ENCODE measurements at places on chromosomes 2 and 18.

- peak; percentile 96 for DNase-seq
Measured at GRCh38 chr18:7946734-7947377, 379.7 kb downstream of the PTPRM start.

GRCh38 chr2:201353116-201353515, 4.0 kb downstream of the FLACC1 start:
- no peak for DNase-seq

GRCh38 chr2:155372969-155373368, 674.5 kb downstream of the KCNJ3 start:
- peak; percentile 4 for DNase-seq

GRCh38 chr2:156399224-156399949, 36.8 kb upstream of the GPD2 start:
- peak; percentile 46 for DNase-seq

GRCh38 chr2:20322527-20323300, 27.9 kb downstream of the PUM2 start:
- no peak for DNase-seq

DNA sequence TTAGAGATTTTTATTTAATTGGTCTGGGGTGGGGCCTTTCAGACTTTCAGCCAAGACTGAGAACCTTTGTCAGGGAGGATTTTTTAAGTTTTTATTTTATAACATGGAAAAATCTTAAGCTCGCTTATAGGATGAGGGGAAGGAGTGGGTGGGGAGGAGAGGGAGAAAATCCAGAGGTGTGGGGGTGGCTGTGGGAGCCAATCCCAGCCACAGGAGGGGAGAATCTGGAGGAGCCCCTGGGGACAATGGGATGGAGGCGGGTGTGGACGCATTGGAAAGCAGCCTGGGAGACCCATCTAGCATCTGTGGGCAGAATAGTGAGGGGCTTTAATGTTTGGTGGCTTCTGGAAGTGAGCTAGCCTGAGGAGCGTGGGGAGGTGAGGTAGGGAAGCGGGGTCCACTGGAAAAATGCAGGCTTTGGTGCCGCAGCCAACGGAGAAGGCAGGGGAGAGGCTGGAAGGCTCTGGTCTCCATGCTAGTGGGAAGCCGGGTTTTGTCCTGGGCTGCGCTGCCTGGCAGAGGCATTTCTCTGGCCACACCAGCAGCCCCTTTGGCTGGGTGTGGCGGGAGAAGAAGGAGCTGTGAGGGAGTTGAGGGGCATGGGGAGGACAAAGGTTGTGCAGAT, 11.5 kb upstream of the INPP5D start:
- DNase-seq = no peak

- DNase-seq = no peak
Measured at GRCh38 chr2:231467613-231468530, 3.6 kb upstream of the NCL start.

DNA sequence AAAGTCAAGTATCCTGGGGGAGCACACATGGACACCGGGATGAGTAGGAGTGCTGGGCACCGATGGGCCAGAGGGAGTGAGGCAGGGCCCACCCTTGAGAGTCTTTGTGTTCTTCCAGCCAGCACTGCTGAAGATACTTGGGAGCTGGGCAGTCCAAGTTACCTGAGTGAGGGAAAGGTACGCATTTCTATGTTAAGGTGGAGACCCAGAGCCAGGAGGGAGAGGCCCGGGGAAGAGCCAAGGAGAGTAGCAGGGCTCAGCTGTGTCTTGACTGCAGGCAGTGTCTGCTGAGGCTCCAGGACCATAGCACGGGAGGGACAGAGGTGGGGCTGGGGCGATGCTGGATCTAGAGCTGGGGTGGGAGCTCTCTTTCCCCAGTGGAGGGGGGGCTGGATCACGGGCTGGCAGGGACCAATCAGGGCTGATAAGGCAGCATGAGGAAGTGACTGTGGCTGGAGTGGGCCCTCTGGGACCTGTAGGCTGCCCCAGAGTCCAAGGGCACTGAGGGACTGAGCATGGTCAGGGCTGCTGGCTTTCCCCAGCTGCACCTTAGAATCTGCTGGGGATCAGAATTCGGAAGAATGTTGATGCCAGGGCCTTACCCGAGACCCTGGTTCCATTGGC, 289.2 kb downstream of the PHLPP1 start:
- DNase-seq = no peak

DNA sequence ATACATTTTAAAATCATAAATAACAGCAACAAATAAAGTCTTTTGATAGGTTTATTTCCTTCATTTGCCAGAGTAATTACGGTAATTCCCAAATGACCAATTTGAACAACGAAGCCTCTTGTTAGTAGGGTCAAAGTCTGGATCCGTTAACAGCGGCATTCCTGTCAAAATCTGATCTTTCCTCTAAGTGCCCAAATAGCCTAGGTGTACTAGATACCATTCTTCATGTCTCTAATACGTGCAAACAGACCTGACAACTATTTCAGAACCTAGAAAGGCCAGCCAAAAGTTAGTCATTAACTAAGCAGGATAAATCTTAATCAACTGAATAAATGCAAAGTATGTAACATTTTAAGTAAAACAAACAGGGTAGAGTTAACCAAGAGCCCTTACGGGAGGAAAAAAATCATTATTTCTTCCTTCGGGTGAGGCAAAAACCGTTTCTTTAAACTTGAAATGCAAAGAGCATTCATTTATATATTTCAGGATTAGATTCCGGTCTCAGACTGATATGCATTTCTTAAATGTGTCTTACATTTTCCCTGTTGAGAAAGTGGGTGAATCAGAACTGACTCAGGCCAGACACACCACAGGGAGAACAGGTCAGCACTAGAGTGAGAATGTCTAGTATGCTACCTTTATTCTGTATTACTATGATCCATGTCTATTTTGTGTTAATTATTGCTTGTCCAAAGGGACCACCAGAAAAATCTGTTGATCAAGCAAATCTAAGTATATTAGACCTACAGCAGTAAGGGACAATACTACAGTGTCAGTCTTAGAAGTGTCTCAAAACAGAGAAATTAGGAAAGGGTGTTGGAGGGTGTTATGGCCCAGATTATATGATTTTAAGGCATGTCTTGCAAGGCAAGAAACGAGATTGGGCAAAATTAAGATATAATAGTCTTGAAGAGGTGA, 141.5 kb upstream of the NDUFV2 start:
- DNase-seq = no peak

GRCh38 chr2:33223856-33224255, 252.6 kb upstream of the RASGRP3 start:
- DNase-seq = no peak

DNA sequence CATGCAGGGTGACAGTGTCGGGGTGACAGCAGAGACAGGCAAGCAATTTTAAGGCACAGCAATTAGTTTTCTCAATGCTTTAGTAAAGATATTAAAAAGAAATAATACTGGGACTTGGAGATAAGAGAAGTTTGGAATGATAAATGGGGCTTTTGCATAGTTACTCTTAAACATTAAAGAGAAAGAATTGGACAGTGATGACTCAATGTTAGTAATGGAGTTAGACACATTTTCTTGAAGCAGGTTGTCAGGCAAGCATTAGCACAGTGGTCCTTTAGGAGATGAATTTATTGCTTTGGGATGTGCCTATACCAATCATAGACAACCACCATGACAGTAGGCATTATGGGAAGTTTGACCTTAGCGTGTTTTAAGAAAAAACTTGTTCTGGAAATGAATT, 228.3 kb upstream of the RAB12 start:
- DNase-seq = no peak

DNA sequence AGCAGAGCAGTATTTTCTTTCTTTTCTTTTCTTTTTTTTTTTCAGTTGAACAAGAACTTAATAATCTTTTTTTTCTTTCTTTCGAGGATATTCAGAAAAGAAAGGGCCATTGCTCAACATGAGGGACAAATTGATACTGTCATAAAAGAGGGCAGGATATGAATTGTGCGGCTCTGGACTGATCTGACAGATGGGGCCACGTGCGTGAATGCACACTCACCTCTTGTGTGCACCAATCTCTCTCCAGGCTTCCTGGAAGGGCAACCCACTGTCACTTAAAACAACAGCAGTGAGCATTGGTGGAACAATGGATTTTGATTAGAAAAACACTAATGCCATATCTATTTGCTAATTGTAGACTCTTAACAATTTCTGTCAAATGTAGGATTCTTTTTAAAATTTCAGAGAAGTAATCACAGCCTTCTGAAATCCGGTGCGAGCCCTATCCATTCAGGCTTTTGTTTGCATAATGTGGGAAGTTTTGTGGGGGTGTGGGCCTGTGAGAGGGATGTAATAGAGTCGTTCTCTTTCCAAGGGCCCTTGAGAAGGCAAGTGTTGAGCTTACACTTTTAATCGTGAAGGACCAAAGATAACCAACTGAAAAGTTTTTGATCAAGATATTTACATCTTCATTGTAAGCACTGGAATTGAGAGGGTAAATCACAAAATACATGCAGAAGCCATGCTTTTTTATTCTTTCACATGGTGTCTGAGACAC, 298.8 kb downstream of the SP3 start:
- DNase-seq = no peak

DNA sequence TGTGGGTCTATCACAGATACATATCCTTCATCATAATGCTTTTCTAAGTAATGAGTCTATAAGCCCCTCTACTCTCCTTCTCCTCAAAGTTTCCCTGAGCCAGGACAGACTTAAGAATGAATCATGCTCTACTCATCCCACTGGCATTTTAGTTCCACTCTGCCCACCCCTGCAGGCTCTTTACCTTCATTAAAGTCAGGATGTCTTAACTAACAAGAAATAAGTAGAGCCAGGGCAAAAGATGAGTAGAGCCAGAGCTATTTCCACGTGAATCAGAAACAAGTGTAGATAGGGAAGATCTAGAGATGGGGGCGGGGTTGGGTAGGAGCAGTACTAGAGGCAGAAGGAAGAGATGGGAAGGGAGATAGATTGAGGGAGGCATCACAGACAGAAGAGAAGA, 790.5 kb downstream of the RNF144A start:
- DNase-seq = no peak

DNA sequence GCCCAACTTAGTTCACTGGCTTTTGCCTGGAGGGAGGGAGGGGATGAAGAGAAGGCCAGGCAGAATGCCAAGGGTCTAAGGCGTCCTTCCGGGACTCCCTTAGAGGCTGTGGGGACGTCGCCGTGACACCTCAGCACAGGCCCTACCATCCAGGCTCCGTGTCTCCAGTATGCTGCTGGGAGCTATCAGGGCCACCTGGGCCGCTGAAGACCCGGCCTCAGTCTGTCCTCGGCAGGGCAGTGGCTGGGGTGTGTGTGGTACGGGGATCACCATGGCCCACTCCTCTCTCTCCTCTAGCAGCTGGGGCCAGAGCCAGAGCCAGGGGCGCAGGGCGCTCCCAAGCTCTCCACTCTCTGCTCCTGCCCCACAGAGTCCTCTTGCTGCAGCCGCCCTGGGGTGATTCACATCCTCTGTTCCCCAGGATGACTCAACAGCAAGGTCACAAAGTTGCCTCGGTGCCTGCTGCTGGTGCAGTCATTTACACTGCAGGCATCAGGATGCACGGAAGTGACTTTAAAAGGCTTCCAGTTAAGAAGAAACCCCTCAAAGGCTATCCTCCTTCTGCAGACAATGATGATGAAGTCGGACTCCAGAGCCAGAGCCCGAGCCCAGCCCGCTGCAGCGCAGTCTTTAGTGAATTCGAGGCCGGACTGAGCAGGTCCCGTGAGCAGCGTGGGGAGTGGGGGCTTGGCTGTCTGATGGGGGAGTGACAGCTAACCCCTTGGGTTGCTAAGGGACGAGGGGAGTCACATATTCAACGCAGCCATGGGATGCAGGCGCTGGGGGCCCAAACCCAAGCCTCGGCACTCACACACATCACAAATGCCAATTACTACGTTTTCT, 31.9 kb downstream of the SNORC start:
- no peak for DNase-seq

DNA sequence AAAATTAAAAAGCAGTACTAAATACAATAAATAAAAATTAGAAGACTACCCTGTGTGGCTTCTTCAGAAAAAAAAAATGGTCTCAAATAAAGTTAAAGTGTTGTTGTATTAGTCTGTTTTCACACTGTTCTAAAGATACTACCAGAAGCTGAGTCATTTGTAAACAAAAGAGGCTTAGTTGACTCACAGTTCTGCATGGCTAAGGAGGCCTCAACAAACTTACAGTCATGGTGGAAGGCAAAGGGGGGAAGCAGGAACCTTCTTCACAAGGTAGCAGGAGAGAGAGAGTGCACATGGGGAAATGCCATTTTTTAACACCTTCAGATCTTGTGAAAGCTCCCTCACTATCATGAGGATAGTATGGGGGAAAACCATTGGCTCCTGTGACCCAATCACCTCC, 612.8 kb downstream of the RNF144A start:
- no peak for DNase-seq

- DNase-seq = no peak
Measured at GRCh38 chr2:230930149-230930780, 5.2 kb upstream of the GPR55 start.

DNA sequence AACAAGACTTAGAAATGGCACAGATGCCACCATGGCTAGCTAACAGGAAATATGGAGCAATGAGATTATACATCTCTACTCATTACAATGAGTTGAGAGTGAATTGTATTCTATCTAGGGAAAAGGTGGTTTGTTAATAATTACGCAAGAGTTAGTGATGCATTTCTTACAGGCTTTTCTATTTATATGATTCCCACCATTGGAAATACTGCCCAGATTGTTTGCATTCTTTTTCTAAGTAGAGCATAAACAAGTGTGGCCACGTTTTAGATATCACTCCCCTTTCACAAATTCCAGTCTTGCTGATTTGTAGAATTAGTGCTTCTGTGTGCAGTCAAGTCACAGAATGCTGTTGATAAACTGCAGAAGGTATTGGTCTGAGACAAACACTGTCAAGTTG, 56.6 kb downstream of the ZNF804A start:
- no peak for DNase-seq

DNA sequence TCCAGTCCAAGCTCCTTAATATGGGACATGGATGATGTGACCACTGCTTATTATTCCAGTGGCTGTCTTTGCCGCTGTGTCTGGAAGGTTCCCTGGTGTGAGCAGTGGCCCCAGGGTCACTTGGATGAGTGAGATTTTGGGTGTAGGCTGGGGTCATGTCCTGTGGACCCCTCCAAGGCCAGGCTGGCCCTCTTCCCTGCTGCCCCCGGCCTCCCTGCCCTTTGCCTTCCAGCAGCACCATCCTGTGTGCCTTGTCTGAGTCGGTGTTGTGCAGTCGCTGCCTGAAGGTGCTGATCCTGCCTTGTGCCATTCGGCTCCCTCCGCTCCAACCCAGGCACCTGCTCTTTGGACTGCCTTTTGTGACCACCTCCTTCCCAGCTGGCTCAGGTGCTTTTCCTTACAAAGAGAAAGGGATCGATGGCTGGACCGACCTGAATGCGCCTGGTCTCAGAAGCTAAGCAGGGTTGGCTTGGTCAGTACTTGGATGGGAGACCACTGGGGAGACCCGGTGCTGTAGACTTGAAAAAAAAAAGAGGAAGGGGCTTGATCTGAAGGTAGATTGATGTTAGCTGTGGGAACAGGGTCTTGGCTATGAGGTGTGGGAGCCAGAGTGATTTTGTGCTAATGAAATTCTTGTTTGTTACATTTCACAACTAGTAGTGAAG, 16.7 kb upstream of the GREB1 start:
- peak; percentile 54 for DNase-seq

GRCh38 chr18:55833543-55833942, 245.6 kb upstream of the TCF4 start:
- DNase-seq = no peak

GRCh38 chr18:75216212-75216910, 5.8 kb downstream of the TSHZ1 start:
- DNase-seq = no peak
